BJ (cell line): ENCODE measurements at places on chromosomes 7 and 10. TPM values are rescaled to one million over a fixed set of nuclear protein-coding genes. Genes with fewer than 3 reads are reported as not detected.

DNA sequence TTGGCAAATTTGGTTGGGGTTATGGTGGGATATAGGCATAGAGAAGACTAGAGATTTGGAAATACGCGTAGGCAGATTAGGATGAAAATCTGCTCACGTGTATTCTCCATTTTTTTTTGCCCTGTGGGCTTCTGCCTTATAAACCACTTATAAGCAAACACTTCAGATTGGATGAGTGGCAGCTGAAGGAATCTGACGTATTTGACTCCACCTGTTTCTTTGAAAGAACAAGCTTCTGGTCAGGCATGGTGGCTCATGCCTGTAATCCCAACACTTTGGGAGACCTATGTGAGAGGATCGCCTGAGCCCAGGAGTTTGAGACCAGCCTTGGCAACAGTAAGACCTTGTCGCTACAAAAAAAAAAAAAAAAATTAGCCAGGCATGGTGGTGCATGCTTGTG, 5.1 kb downstream of the STK31 start:
- no peak for DNase-seq

GRCh38 chr10:6980353-6980752, 400.3 kb upstream of the PRKCQ start:
- DNase-seq, result no peak

GRCh38 chr7:16989811-16990413, 108.1 kb upstream of the AGR3 start:
- no peak for DNase-seq

DNA sequence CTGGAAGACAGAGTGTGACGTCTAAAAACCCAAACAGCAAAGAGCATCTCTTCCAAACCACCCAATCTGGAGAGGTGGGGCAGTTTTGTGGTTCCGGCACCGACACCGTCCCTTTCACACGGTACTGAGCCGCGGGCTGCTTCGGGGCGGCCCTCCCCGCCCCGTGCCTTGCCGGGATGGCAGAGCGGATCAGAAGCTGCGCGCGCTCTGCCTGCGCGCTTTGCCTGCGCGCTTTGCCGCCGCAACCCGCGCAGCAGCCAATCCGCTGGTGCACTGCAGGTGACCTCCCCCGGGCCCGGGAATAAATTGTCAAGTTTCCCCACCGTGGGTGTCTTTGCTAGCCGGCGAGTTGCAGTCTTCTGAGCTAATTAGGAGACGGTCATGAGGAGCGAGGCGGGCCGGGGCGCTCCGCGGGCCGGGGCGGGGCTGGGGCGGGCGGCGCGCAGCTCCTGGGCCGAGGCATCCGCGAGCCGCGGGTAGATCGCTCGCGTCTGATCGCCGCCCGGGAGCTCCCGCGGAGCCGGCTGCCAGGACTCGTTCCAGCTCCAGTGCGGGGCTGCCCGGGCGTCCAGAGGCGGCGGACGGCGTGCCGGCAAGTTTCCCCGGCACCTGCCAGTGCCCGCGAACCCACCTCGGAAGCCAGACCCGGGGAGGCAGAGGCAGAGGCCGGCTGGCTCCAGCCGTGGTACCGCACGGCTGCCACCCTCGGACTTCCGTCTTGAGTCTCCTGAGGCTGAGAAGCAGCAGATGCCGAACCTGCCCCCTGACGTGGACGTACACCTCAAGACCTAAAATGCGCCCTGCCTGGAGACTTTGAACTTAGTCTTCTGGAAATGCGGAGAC, 536.0 kb upstream of the GALNT17 start:
- no peak for DNase-seq

DNA sequence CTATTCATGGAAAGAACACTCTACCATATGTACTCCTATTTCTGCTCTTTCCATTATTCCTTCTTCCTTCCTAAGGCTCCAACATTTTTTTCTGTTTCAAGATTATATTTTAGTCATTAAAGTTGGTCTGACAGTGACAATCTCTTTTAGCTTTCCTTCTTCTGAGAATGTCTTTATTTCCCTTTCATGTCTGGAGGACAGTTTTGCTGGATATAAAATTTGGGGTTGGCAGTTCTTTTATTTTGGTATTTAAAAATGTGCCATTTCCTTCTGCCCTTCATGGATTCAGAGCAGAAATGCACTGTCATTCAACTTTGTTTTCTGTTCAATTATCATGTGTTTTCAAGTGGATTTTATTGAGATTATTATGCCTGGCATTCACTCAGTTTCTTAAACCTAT, 53.1 kb downstream of the VSTM4 start:
- no peak for DNase-seq

DNA sequence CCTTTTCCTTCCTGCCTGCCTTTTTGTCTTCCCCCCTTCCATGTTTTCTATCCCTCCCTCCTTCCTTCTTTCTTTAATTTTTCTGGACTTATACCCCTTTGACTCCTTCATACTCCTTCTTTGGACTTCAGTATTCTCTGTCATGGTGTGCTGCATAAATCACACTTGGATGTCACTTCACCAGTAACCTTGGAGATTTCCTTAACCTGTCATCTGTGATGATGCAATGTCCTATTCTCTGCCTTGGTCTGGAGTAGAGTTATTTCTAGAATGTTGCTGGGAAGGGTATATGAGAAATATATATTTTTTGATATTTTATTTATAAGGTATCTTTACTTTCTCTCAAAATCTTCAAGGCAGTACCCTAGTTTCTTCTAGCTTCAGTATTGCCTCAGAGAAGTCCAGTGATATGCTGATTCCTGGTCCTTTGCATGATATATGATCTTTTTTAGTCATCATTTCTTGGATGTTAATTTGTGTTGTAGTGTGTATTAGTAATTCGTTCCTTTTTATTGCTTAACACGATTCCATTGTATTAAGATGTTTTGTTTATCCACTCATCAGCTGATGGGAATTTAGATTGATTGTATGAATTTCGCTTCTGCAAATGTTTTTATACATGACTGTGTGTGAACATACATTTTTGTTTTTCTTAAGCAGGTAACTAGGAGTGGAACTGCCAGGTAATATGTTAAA, 206.9 kb upstream of the MBL2 start:
- DNase-seq, result no peak

DNA sequence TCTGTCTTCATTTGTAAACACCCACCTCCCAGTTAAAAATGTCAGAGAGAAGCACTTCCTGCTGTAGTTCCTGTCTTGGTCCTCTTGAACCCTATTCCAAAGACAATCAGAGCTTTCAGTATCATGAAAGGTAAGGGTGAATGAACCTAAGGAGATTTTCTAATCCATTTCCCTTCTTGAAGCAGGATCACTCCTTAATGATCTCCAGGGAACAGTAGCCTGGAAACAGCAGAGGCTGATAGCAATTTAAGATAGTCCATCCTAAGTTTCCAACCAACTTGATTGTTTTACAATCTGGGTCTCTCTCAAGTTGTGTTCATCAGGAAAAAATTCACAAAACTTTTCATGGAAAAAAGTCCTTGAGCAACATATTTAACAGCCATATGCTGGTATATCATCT, 273.6 kb downstream of the NEBL start:
- DNase-seq, result no peak

GRCh38 chr10:70585578-70586169, 16.9 kb downstream of the PRF1 start:
- no peak for DNase-seq

DNA sequence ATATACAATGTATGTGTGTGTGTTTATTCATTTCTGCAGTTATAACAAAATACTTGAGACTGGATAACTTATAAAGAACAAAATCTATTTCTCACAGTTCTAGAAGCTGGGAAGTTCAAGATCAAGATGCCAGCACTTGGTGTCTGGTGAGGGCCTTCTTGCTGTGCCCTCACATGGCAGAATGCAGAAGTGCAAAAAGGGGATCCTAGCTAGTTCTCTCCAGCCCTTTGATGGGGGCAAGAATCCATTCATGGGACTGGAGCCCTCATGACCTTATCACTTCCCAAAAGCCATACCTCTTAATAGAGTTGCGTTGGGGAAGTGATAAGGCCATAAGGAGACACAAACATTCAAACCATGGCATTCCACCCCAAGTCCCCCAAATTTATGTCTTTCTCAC, 8.4 kb downstream of the GRB10 start:
- no peak for DNase-seq

GRCh38 chr7:136677471-136678365, 190.7 kb upstream of the CHRM2 start:
- peak; percentile 33 for DNase-seq

- no peak for DNase-seq
These were observed 227.9 kb downstream of the GATA3 start for GRCh38 chr10:8282340-8282739.

GRCh38 chr7:130611218-130611617, 57.3 kb downstream of the COPG2 start:
- no peak for DNase-seq

- no peak for DNase-seq
These were observed 6.6 kb downstream of the C10orf90 start for GRCh38 chr10:126663880-126664279.

- no peak for DNase-seq
These were observed 133.6 kb downstream of the ZMIZ1 start for GRCh38 chr10:79202188-79203013.

GRCh38 chr10:48638739-48639527, 34.1 kb upstream of the ARHGAP22 start:
- no peak for DNase-seq

DNA sequence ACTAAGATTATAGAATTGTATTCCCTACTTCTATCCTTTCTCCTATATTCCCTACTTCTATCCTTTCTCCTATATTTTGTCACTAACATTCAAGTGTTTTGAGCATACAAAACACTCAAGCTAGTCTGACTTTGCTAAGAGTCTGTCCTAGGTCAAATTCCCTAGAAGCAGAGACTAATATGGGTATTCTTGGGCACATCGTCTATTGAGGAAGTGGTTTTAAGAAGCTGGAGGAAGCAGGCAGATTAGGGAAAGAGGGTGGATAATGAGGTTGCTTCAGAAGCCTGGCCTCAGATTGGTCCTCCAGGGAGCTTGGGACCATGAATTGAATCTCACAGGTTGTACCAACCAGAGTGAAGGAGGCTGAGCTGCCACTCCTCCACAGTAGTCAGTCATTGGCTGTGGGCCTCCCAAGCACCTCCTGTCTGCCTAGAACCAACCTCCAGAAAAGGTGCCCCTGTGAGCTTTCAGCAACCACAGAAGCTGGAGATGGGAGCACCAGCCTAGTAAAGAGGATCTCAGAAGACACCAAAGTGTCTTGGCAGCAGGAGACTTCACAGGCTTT, 295.9 kb upstream of the PHF14 start:
- no peak for DNase-seq

DNA sequence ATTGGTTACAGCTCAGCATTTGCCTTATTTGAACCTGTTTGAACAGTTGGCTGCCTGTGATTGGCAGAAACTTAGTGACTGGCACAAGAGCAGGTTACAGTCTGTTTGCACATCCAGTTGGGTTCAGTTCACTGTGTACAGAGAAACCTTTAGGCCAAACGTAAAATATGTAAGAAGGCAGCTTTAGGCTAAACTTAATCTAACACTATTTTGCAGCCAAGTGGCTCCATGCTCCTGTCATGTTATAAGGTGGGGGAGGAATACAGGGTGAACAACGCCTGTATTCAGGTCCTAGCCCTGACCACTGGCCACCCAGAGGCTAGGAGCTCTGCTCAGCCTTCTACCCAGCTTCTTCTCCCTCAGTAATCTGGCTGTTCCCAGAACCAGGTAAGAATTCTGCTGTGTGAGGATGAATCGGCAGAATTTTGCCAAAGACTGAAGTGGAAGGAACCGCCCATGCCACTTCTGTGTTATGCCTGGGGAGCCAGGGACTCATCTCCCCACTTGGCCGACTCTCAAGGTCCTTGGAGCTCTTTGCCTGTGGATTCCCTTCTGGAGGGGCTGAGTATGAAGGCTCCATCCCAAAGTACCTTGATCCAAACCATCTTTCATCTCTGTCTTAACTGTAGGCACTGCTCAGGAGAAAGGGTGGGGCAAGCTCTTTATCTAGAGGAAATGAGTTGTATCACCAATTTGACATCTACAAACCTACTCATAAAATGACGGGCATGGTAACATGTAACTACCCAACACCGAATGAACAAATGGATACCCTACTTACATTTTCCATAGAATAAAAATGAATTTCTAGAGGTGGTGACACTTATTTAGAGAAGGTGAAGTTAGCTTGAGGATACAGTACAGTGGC, 164.4 kb upstream of the NAMPT start:
- DNase-seq, result no peak

DNA sequence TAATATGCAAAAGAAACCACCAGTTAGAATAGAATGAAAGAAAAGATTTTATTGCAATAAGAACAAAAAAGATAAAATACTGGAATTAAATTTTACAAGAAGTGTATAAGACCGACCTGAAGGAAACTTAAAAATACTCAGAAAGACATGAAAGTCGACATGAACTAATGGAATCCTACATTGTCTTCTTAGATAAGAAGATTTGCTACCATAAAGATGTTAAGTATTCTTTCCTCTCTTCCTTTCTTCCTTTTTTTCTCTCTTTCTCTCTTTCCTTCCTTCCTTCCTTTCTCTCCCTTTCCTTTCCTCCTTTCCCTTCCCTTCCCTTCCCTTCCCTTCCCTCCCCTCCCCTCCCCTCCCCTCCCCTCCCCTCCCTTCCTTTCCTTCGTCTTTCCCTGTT, 6.5 kb downstream of the TAS2R60 start:
- no peak for DNase-seq

GRCh38 chr7:158740013-158740656, 35.5 kb upstream of the NCAPG2 start:
- no peak for DNase-seq

DNA sequence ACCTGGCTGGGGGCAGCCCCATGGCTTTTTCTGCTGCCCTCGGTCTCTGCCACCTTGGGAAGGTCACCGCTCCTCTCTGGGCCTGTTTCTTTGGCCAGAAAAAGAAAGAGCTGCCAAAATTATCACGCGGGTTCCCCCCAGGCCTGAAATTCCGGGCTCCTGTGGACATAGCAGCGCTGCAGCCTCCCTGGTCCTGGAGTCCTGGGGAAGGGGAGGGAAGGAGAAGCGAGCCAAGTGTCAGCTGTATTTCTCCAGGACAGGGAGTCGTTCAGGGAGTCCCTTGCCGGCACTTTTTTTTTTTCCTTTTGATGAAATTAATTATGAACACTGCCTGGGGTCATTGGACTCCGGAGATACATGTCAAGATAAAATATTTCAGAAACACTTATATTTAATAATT, 152.3 kb upstream of the GPR26 start:
- DNase-seq, result no peak

- no peak for DNase-seq
These were observed 61.8 kb downstream of the RASGEF1A start for GRCh38 chr10:43204943-43205671.

- DNase-seq, result no peak
These were observed 83.2 kb downstream of the GATA3 start for GRCh38 chr10:8137726-8138125.

NPC1L1 gene
- polyA plus RNA-seq, result not detected in 2 replicates

NRP1 gene
- polyA plus RNA-seq, result 141 and 165 TPM in 2 replicates

PRSS1 gene
- not detected in 2 replicates for polyA plus RNA-seq

DYDC1 gene
- polyA plus RNA-seq, result not detected in 2 replicates

JCAD gene
- 13.9 TPM in 2 replicates for polyA plus RNA-seq

C10orf105 gene
- 0.69 and 1.1 TPM in 2 replicates for polyA plus RNA-seq

ANKRD1 gene
- 2.2 and 3.2 TPM in 2 replicates for polyA plus RNA-seq

WASL gene
- polyA plus RNA-seq, result 4.0 and 6.6 TPM in 2 replicates

DGKB gene
- 0.05 and 0.09 TPM in 2 replicates for polyA plus RNA-seq
